ENCODE measurements at places on chromosomes 4 and X.

GRCh38 chrX:49037883-49038475 lies 5.2 kb downstream of the TFE3 start:
- DNase-seq = no peak

DNA sequence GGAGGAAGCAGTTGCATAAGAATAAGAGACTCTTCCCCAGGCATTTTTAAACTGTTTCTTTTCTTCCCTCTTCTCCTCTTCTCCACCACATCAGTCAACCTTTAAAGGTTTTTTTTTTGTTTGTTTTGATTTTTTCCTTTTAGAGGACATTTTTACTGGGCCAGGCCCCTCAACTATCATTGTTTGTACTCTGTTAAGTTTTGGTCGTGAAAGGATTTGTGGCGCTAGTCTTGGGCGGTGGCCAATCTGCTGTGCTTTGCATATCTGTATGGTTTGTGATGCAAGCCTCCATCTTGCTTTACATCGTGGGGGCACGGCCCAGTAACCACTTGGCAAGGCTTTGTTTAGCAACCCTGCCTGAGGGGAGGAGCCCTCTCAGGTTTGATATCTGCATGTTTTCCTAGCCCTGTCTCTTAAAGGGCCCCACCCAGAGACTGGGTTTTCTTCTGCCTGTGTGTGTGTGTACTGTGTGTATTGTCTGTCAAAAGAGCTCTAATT lies 101.9 kb upstream of the SLITRK2 start:
- no peak for DNase-seq

GRCh38 chr4:1983053-1983845 lies 25.5 kb downstream of the NELFA start:
- no peak for DNase-seq

- no peak for DNase-seq
These were observed 61.4 kb upstream of the ENPEP start for GRCh38 chr4:110414561-110414920.

DNA sequence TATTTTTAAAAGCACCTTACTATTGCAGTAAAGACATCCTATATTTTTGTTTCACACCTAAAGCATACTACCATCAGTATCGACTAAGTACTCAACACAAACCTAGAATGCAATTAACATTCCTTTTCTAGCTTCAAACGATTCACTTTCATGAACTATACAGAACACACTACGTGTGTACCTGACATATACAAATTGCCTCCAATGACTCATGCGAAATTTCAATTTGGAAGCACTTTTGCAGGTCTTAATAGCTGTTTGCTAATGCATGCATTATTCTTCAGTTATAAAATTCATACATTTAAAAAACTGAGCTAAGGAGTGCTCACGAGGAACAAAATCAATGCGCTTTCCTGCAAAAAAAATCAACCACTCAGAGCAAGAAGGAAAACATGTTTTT lies 19.7 kb upstream of the GPM6B start:
- DNase-seq = no peak

GRCh38 chrX:136867518-136867917 lies 13.0 kb downstream of the RBMX start:
- no peak for DNase-seq

GRCh38 chrX:110226931-110227330 lies 91.0 kb downstream of the AMMECR1 start:
- no peak for DNase-seq

DNA sequence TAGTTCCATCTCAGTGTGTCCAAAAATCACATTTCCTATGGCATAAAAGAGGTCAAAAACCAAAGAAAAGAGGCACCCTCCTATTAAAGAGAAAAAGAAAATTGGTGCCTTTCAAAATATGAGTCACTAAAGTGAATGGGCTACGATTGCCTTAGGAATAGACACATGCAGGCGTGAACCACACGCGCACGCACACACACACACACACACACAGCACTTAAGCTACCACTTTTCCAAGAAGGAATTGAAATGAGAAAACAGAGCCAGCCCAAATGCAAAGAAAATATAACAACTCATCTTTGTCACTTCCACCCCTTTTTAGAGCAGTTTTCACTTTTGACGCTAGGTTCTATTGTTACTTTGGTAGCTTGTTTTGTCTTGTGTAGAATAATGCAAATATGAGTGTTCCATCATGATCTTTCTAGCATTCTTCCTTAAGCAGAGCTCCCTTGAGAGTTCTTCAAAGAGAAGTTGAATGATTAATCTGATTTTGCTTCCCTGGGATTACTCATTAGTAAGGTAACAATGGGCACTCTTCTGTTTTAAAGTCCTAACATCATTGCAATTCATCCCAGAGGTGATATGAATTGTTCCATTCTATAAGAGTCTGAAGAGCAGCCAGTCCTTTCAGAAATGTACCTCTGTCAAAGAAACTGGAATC lies 239.2 kb upstream of the GNPDA2 start:
- DNase-seq = no peak

GRCh38 chr4:17155486-17155885 lies 257.0 kb upstream of the LDB2 start:
- DNase-seq = no peak

- DNase-seq = no peak
These were observed 20.4 kb upstream of the TMEM154 start for GRCh38 chr4:152700151-152700550.

- DNase-seq = no peak
These were observed 1.2 kb downstream of the HMGB3 start for GRCh38 chrX:150984169-150984824.

DNA sequence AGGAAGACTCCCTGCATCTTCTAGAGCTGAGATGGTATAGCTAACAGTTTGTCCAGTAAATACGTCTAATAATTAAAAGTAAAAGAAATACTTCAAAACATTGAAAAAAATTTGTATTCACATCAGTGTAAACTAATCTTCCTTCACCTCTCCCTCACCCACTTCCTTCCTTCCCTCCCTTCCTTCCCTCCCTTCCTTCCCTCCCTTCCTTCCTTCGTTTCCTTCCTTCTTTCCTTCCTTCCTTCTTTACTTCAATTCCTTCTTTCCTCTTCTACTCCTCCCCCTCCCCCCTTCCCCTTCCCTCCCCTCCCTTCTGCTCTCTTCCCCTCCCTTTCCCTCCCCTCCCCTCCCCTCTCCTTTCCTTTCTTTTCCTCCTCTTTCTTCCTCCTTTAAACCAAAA lies 103.7 kb downstream of the POU4F2 start:
- no peak for DNase-seq

- DNase-seq = no peak
These were observed 181.3 kb upstream of the SFRP2 start for GRCh38 chr4:153970169-153970568.

DNA sequence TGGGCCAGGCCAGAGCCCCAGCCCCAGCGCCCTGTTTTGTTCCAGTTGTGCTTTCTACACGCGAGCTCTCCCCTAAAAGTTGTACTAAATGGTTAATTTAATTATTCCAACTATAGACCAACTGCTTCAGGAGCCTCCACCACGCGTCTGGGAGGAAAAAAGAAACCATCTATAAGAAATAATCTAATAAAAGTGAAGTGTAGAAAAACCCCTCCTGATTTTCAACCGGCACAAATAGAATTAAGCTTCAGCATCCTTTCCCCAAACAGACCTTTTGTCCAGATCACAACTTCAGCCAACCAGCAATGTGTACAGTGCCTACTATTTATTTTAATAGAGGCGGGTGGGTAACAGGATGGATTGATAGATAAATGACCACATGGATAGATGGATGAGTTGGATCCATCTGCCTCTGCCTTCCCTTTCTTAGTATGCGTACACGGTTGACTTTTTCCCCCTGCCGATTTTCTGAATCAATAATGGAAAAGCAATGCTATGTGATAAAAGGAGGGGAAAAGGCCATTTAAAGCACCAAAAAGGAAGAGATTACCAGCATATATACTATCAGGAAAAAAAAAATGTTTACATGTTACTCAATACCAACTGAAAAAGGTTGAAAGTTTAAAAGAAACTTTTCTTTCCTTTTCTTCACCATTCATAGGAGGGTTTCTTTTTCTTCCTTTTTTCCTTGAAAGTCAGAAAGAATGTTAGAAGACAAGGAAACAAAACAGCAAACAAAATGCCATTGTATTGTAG lies 3.7 kb upstream of the PHOX2B start:
- no peak for DNase-seq
